Stimulated activated CD4-positive, alpha-beta T cell treated with anti-CD3 and anti-CD28 coated beads, Interleukin-4, amount 100 ng/mL, for 24 hours (primary cell): ENCODE measurements at places on chromosomes 11 and 22.

- DNase-seq = no peak
Observed at GRCh38 chr11:110735455-110736170, 23.4 kb upstream of the ARHGAP20 start.

DNA sequence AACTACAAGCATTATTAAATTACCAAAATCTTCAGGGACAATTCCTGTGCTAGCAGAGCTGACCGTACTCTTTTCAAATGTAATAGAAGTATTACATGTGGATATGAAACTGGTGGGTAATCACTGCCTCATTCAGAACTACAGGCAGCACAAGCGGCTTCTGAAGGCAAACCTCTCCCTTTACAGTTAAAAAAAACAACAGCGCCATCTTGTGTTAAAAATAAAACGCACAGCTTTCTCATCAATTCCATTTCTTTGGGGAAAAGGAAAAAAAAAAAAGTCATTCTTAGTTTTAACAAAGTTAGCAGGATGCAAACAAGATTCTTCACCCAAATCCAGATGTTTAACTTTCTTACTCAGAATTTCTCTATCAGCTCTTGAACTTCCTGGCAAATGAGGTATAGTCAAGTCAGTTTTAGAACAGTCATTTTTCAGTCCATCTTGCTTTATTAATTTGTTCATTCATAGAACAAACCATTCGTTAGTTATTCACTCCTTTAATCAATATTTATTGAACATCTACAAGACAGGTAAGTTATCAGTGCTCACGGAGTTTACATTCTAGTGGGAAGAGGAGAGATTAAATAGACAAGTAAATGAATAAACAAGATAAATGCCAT, 331.8 kb upstream of the MPPED2 start:
- DNase-seq = no peak

- no peak for DNase-seq
Observed at GRCh38 chr11:102793677-102794290, 4.2 kb downstream of the MMP1 start.

- no peak for DNase-seq
Observed at GRCh38 chr11:57938351-57938750, 85.3 kb upstream of the OR9Q1 start.

DNA sequence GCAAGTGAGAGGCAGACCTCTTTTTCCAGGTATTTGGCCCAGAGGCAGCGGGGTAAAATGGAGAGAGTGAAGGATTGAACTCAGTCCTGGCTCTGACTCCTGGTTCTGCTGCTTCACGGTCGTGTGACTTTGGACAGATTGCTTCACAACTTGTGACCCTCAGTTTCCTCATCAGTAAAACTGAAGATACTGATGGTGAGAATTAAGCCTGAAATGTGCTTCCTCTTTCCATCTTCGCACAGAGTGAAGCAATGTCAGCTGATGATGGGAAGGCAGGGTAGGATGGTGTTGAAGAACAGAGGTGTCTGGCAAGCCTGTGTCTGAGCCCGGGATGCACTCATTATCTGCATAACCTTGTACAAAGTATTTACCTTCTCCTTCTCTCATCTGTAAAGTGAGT, 59.0 kb downstream of the UBASH3B start:
- DNase-seq = no peak

DNA sequence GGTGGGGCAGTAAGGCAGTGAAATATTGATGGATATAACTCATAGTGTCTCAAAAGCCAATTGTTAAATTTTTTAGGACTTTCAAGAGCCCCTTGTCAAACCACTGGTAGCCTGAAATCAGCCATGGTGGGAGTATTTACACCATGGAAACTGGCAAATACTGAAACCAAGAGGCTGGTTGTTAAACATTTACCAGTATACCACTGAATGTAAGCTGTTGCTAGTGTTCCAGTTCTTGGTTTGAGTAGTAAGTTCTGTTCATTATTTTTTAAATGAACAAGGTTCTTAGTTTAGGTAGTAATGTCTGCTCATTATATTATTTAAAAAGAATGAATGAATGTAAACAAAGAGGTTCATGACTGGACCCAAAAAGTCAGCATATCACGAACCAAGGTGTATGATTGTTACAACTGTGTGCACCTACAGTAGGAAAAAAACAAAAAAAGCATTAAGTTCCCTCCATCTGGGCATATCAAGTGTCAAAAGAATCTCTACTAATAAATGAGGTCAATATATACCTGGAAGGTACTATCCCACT, 4.5 kb upstream of the EIF3F start:
- DNase-seq = no peak
